ENCODE measurements at places on chromosomes 1 and 21.
A peak's percentile ranks its signal among the peaks of the same experiment; 100 is the strongest.

DNA sequence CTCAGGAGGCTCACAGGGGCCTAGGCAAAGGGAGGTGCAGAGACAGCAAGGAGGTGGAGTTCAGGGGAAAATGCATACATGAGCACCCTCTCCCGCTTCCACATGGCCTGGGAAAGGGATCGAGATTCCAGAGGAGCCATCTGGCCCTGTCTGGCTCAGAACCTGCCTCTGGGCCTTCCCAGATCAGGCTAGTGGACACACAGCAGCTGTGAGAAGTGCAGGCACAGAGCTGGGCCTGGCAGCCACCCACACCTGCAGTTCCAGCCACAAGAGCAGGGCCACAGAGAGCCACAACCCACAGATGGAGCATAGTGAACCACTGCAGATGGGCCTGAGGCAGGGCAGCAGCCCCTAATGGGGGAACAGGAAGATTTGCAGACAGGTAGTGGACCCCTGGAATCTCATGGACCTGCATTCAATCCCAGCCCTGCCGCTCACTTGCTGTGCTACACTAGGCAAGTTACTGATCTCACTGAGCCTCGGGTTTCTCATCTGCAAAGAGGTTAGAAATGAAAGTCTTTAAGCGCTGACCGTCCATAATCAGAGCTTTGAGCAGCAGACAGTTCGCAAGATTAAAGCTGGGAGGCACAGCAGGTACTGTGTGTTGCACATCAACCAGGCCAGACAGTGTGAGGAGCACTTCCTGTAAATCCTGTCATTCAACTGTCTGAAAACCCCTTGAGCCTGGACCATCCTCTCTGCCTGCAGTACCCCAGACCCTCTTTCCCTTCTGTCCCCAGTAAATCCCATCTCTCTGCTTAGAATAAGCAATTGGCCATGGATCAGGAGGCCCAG, 58.0 kb downstream of the MATN1 start:
- no peak for DNase-seq

GRCh38 chr1:150148837-150149270, 862 bp upstream of the PLEKHO1 start:
- no peak for DNase-seq

DNA sequence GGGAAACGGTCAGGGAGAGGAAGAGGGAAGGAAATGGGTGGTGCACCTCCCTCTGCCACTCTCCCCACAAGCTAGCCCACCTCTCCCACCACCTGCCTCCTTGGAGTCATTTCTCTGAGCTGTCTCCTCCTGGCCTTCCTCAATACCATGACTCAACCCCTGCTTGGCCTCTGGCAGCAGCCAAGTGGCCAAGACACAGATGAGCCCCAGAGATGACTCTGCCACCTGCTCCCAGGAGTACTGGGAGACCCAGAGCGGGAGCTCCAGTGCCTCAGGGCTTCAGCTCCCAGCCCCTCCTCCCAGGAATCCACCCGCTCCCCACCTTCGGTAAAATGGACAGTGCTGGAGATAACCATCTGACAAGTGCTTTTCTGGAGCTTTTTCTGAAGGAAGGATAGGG, 2.6 kb downstream of the S100A16 start:
- DNase-seq, result peak; percentile 38

GRCh38 chr1:168266644-168267186, 14.0 kb upstream of the TBX19 start:
- DNase-seq, result no peak

DNA sequence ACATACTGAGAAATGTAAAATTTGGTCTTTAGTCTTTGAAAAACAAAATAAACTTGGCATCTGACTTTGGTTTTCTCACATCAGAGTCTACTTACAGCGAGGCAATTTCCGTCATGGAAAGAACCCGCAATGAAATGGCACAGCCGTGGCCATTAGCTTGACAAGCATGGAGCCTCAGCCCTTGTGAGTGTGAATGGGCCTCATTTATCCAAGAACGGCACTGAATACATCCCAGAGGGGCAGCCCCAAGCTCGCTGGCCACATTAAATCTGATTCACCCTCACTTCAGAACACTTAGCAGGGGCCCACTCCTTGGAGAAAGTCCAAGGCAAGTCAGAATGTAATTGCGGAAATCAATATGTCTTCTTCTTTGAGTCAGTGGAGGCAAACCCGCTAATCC, 64.8 kb downstream of the ERG start:
- no peak for DNase-seq

DNA sequence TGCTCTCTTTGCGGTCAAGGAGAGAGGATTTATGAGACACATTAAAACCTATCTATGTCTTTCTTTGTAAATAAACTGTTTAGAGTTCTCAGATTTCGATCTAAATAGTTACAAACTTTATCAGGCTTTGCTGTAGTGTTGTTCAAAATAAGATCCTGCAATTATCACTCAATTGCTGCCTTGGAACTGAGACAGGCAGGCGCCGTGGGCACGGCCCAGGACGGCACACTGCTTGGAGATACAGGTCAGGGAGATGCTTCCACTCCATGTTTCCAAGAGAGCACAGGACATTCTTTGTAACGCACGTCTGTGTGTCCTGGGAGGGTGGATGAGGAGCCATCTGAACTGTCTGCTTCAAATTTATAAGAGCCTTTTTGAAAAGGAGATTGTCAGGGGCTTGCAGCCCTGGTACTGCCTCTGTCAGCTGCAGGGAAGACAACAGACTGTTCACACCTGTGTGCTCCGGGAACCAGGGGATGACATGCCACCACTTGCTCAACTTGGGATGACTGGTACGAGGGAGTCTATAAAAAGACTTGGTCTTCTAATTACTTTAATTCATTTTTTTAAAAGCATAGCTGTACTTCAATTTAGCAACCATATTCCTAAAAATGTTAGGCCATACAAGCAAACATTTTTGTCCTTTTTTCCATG, 472.9 kb upstream of the RUNX1 start:
- no peak for DNase-seq

- DNase-seq, result no peak
Measured at GRCh38 chr21:41570791-41571355, 62.9 kb upstream of the TMPRSS2 start.

- DNase-seq, result no peak
Measured at GRCh38 chr1:168396940-168397684, 116.4 kb downstream of the TBX19 start.

- DNase-seq, result no peak
Measured at GRCh38 chr1:10942542-10942912, 69.9 kb upstream of the TARDBP start.

GRCh38 chr1:33561576-33561975, 89.1 kb downstream of the ZSCAN20 start:
- DNase-seq, result no peak

- no peak for DNase-seq
Measured at GRCh38 chr1:14649976-14650375, 51.5 kb downstream of the KAZN start.

DNA sequence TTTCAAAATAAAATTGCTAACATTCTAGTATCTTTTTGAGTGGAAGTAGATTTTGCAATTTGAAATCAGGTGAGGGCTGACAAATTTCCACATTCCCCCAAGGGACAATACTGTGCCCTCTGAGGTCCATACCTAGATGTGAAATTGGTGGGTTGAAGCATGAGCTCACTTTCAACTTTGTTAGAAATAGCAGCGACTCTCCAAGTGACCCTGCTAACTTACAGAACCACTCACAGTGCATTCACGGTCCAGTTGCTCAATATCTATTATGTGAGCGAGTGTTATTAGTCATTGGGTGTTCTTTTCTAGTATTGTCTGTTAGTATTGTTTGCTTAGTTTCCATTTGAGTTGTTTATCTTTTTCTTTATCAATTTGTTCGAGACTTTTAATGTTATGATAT, 53.6 kb upstream of the ASB17 start:
- DNase-seq, result no peak

DNA sequence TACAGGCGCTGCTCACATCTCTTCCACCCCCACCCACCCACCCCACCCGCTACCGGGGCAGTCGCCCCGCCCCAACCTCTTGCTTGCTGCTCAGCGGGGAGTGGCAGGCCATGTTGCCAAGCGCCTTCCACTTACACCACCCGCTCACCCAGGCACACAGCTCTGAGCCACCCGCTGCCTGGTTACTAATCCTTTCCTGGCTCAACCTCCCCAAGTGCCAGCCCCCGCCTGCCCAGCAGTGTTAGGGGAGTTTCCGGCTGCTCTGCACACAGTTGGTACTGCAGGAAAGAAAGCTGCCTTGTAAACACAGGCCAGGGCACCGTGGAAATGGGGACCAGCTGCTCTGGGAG, 56.2 kb downstream of the LACTBL1 start:
- DNase-seq, result no peak

- DNase-seq, result no peak
Measured at GRCh38 chr1:89809556-89809955, 11.3 kb upstream of the LRRC8D start.

- DNase-seq, result no peak
Measured at GRCh38 chr1:119489201-119489600, 17.8 kb upstream of the HSD3B1 start.

GRCh38 chr1:244162786-244163530, 111.9 kb downstream of the ZBTB18 start:
- no peak for DNase-seq

- DNase-seq, result no peak
Measured at GRCh38 chr1:77824694-77825093, 45.2 kb downstream of the MIGA1 start.

GRCh38 chr1:72278461-72278860, 3.9 kb downstream of the NEGR1 start:
- no peak for DNase-seq

GRCh38 chr1:246947255-246947654, 15.5 kb upstream of the AHCTF1 start:
- no peak for DNase-seq

GRCh38 chr1:155015527-155016230, 13.1 kb downstream of the ZBTB7B start:
- DNase-seq, result no peak

DNA sequence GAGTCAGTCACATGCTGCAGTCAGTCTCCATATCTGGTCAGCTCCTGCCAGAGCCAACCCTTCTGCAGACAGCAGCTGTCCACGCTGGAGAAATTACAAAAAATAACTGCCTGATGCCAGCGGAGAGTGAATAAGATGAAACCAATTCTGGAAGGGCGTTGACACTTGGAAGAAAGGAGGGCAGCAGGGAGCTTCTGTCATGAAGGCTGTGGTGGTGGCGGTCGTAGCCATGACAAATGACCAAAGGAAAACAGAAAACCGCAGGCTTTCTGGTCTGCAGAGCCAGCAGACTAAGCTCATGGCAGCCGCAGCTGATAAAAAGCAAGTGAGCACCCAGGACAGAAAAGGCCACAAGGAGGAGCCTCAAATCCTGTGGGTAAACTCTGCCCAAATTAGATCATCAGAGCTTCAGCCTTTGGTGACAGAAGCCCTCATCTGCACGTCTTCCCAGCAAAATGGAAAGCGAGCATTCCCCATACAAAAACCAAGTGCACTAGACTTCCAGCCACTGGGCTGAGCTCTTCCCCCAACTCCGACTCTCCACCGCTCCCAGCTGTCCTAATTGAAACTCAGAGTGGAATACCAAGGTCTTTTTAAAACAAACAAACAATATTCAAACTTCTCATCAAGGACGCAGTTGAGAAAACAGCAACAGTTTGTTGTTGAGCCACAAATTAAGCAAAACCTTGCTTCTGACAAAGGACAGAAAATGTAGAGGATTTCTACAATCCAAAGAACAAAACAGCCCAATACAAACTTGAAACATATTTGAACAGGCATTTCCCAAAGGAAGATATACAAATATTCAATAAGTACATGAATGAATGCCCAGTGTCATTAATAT, 28.7 kb downstream of the RSPH1 start:
- DNase-seq, result peak; percentile 92

GRCh38 chr1:10146391-10146790, 64.0 kb upstream of the KIF1B start:
- no peak for DNase-seq

- DNase-seq, result no peak
Measured at GRCh38 chr1:204545202-204545601, 29.0 kb downstream of the MDM4 start.

DNA sequence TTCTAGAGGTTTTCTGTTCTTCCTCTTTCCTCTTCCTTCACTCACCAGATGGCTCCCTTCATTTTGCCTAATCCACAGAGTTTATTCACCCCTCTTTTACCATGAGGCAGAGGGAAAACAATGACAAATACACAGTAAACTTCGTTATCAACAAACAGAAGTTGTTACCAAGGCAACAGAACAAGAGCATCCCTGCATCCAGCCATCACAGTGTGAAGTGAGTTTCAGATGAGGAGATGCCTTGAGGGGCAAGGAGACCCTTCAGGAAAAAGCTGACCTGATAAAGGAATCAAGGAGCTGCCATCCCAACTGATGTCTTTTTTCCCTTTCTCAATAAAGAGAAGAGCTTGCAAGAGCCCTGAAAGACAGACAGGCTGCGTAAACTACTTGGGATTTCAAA, 195.3 kb downstream of the BRINP2 start:
- DNase-seq, result no peak

DNA sequence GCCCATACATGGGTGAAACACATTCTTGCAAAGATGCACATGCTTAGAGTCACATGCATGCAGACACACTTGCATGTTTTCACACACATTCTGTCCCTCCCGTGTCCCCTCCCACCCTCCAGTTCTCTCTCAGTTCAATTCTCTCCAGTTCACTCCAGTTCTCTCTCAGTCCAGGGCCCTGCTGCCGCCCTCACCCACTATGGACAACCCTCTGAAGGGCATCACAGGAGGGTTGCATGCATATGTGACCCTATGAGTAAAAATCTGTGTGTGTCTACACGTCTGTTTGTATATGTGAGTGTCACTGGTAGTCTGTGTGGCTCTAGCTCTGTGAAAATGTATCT, 21.8 kb upstream of the ADGRB2 start:
- no peak for DNase-seq

DNA sequence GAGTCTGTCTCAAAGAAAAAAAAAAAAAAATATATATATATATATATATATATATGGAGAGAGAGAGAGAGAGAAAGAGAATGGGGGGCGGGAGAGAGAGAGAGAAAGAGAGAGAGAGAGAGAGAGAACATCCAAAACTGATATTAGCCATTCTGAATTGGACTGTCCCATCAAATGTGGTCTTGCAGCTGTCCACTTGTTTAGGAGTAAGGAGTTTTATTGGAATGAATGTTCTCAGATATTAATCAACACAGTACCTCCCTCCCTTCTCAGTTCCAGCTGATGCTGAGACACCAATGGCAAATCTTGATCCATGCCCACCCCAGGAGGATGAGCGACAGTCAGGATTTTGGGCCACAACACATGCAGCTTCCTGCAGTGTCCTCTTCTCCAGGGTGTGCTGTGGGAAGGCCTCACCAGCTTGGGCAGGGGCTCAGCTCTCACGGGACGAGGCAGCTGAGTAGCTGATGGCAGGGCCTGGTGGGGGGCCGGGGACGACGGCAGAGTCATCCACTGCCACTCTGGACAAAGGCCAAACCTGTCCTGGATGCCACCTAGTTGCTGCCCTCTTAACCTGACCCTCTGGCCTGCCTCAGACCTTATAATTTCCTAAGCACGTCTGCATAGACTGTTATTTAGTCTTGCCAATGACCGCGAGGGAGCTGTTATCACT, 9.3 kb upstream of the CLDN14 start:
- DNase-seq, result no peak

DNA sequence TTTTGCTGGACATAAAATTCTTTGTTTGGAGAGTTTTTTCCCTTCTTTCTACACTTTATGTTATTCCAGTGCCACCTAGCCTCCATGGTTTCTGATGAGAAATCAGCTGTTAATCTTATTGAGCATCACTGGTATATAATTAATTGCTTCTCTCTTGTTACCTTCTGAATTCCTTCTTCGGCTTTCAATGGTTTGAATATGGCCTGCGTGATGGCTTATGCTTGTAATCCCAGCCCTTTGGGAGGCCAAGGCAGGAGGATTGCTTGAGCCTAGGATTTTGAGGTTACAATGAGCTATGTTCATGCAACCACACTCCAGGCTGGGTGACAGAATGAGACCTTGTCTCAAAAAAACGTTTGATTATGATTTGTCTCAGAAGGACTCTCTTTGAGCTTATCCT, 13.0 kb upstream of the CNIH4 start:
- no peak for DNase-seq
